ENCODE measurements at places on chromosomes 16 and 17.

DNA sequence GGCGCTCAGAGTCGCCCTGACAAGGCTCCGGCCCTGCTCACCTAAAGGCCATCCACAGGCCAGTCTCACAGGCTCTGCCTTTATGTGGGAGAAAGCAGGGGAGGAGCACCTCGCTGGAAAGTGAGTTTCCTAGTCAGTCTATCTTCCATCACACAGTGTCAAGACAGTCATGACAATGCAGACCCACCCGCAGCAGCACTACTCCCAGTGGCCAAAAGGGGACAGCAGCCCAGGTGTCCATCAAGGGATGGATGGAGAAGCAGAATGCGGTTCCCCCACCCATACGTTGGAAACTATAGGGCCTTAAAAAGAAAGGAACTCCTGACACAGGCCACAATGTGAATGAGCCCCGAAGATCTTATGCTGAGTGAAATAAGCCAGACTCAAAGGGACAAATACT lies 226.8 kb downstream of the ENGASE start:
- DNase-seq, result no peak

- no peak for DNase-seq
Observed at GRCh38 chr17:19867079-19867328, 732 bp downstream of the ULK2 start.

DNA sequence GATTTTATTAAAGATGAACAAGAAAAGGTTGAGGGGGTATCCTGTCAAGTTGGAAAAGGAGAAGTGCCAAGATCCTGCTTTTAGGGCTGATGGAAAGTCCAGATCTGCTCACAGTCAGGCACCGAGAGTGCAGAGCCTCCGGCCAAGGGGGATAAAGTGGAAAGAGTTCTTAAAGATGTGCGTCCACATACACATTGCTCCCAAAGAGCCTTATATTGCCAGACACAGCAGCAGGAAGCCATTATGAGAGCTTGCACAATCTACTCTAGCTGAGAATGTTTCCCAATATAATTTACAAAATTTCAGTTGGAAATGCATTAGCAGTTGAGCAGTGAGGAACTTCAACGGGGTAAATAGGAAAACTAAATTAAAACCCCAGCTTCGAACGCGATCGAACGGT lies 95.6 kb downstream of the SALL1 start:
- DNase-seq, result no peak

- DNase-seq, result no peak
Observed at GRCh38 chr16:4052096-4052495, 64.1 kb downstream of the ADCY9 start.

DNA sequence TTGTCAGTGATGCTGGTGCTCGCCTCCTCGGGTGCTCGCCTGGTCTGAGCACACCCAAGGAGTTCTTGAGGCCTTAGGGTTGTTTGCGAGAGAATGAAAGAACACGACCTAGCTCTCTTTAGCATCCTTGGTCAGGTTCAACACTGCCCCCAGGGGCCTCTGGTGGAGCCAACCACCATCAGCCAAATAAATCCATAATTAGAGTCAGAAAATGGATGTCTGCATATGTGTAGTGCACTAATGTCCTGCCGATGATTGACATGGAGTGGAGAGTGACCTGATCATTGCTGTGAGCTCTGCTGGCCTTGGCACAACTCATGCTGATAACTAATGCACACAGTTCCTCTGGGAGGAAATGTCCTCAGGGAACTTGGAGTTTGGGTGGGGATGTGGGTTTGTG lies 8.2 kb upstream of the STH start:
- no peak for DNase-seq

GRCh38 chr17:21007646-21008045 lies 35.2 kb downstream of the USP22 start:
- DNase-seq, result no peak

GRCh38 chr17:50199211-50199802 lies 2.1 kb downstream of the COL1A1 start:
- DNase-seq, result no peak

- no peak for DNase-seq
Observed at GRCh38 chr16:30548416-30549253, 9.5 kb downstream of the ZNF764 start.

DNA sequence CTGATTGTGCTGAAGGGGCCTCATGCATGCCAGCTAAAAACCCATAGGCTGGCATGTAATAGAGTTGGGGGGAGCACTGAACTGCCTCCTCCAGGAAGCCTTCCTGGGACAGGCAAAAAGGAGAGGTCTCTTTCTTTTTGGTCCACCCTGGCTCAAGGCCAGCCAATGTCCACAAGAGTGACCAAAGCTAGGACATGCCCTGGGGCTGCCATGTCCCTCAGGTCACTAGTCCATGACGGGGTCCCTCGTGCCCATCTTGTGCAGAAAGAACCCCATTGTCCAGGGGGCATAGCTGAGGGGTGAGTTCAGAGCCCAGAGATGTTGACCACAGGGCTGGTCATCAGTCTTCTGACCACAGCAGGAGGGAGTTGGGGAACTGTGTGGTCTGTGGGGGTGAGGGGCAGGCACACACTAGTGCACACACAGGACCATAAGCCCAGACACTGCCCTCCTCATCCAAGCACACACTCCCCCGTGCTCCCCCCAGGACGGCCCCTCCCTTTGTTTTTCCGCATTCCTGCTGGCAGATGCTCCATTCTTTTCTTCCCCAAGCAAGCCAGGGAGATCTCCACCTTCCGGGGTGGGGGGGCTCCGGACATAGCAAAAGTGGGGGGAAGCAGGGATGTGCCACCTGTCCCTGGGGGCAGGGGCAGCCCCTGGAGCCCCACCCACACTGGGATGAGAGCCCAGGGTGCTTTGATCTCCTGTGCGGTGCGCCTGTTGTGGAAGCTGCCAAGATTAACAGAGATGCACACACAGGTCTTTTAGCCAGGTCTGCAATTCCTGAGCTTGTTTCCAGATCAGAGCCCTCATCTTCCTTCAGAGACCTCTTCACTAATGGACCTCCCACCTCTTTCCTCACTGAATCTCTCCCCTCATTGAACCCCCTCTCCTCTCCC lies 25.2 kb upstream of the PHB1 start:
- no peak for DNase-seq

- no peak for DNase-seq
Observed at GRCh38 chr16:4682616-4683254, 10.6 kb upstream of the NUDT16L1 start.

DNA sequence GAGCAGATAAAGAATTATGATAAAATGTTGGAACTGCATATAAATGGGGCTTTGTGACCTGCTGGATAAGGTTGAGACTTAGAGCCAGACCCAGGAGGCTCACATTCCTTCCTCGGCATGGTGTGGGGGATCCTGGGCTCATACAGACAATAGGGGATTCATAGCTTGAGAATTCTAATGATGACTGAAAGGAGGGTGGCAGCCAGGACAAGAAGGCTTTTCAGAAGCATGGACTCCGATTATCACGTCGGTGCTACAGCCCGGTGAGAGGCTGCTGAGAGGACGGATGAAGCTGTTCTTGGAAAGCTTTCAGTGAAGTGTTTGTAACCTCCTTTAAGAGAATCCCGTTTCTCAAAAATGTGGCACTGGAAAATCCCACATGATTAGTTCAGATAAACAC lies 167.2 kb downstream of the ANKFN1 start:
- no peak for DNase-seq

- no peak for DNase-seq
Observed at GRCh38 chr17:74512036-74512435, 19.2 kb downstream of the CD300LB start.

- DNase-seq, result no peak
Observed at GRCh38 chr17:76701471-76701967, 9.2 kb downstream of the MXRA7 start.

DNA sequence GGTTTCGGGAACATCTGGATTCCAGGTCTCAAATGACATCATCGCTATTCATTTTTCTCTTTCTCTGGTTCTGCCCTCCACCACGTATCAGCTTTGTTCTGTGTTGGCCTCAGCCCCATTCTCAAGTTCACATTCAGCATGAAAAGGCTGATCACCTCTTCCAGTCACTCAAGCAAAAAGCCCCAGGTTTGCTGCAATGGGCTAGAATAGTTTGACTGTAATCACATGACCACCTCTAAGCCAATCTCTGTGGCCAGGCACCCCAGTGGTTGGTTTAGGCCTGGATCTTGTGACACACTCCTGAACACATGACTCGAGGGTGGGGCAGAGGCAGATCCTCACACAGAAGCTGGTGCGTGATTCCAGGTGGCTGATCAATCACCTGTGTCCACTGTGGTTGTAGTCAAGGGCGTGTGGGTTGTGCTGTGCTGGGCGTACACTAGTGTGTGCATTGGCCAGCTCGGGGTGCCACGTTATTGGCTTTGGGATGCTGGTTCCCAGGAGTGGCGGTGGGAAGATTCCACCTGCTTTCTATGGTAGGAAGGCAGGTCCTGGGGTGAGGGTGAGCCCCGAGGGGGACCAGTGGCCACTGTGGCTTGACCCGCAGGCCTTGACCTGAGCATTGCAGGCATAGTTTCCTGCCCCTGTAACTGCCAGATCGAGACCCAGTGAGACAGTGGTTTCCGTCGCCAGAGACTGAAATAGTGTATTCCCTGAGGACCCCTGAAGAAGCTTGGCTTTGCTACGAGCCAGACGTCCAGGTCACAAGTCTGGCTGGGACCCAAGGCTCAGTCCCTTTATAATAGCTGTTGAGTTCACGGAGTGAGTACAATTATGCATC lies 12.0 kb downstream of the EEF2K start:
- no peak for DNase-seq

DNA sequence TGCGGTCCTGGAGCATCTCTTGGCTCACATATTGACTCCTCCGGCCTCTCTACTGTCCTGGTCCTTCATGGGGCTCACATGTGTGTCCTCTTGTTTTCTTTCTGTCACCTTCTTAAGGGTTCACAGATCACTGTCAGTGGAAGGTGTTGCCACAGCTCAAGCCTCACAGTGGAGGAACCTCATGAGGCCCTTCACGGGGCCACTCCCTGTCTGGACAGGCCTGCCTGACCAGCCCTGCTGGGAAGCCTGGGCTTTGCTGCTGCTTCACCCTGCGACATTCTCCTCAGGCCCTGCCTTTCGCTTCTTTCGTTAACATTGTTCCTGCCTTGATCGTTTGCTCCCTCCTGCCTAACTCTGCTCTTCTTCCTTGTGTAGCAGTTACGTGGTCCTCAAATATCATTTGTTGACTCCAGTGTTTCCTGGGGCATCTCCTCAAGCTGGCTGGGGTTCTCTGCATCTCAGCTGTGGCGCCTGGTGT lies 55.9 kb downstream of the WDR45B start:
- DNase-seq, result no peak

- DNase-seq, result no peak
Observed at GRCh38 chr16:9102379-9102778, 10.9 kb downstream of the HAPSTR1 start.

DNA sequence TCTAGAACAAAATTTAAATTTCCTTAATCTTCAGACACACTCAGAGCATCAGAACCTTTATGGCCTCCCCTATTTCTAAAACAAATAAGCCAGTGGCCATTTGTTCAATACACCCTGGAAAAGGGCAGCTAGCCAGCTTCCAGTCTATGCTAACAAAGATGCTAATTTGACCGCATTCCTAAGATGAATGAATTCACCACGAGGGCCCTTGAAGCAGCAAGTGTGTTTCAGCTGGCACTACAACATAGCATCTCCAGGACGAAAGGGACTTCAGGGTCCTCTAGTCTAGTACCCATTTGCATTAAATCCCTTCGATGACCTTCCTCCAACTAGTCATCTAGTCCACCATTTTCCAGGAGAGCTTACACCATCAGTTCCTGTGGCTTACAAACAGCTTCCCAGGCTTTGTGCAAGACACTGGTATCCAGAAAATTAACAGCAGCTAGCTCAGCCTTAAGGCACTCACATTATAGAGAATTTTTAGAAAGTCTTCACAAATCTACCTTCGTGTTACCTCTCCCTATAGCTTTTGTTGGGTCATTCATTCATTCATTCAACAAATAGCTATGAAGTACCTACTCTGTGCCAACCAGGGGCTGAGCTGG lies 10.9 kb downstream of the KRT37 start:
- DNase-seq, result no peak

GRCh38 chr17:31696184-31696602 lies 162.9 kb downstream of the COPRS start:
- no peak for DNase-seq

DNA sequence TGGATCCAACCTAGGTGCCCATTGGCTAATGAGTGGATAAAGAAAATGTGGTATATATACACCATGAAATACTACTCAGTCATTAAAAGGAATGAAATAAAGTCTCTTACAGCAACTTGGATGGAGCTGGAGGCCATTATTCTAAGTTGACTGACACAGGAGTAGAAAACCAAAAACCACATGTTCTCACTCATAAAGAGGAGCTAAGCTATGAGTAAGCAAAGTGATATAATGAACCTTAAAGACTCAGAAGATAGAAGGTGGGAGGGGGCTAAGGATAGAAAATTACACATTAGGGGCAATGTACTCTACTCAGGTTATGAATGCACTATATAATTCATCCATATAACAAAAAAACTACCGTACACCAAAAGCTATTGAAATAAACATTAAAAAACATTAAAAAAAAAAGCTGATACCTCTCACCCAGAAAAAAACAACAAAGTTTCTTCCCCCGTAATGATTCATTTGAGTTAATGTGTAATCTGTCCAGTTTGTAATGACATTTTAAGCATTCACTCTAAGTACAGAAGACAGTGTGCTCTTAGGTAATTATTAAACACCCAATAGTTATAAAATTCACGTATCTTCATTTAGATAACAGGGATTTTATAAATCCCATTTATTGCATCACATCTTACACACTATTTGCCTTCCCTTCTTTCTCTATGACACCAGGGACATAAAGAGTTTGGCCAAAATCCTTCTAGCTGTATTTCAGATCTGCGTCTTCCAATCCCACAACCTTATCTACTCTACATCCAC lies 941.5 kb downstream of the CDH11 start:
- no peak for DNase-seq

DNA sequence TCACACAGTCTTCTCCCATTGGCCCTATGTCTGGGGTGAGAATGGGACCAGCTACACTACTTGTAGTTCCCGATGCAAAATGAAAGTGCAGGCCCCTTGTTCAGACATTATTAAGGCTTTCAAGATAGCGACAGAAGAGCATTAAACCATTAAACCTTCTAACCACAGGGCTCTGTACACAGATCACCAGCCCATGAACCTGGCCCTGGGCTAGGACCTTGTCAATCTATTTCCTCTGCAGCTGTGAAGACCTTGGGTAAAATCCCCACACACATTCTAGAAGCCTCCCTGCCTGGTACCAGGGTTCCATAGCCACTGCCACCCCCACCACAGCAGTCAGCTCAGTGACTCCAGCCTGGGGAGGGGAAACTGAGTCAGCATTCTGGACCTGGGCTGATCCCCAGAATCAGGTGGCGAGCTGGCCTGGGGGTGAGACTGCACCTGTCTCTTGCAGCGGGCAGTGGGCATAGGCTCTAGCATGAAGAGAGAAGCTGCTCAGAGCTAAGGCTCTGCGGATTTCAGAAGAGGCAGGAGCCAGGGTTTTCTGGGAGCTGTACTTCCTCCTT lies 119.7 kb upstream of the LHX1 start:
- no peak for DNase-seq

DNA sequence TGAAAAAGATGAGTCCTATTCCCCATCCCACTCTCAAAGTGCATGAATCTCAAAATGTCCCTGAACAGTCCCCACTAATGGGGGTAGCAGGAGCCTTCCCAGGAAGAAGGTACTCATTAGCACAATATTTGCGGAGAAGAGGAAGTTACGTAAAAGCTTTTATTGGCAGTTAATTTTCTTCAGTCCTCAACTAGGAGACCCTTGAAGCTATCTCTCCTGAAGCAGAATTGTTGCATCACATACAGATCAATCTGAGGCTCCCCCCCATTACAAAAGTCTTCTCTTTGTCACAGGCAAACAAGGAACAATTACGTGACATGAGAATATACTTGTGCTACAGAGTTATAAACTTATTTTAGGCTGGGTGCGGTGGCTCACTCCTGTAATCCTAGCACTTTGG lies 14.2 kb downstream of the SLFN12L start:
- no peak for DNase-seq

- no peak for DNase-seq
Observed at GRCh38 chr16:15980329-15980728, 30.9 kb downstream of the ABCC1 start.
